Type B pancreatic cell (in vitro differentiated cells): ENCODE measurements at places on chromosomes 5 and 9.
A peak's percentile ranks its signal among the peaks of the same experiment; 100 is the strongest.

- DNase-seq: no peak
Observed at GRCh38 chr5:144198386-144198785, 27.7 kb downstream of the KCTD16 start.

DNA sequence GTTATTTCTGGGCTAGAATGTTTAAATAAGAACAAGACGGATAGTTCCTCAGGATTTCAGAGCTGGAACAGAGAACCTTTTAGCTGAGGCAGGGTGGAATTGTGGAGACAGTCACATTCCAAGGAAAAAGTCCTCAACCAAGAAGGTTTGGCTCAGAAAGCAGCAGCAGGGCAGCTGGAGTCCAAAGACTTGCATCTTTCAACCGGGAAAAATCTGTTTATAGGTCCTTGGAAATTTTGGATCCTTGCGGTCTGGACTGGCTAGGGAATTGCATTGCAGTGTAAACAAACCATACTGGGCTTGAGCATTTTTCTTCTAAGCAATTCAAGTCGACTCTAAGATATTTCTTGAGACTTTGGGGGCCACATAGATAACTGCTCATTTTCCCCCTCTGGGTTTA lies 40.8 kb upstream of the HMHB1 start:
- no peak for DNase-seq

GRCh38 chr5:172453986-172454357 lies 353 bp downstream of the SH3PXD2B start:
- DNase-seq: no peak

GRCh38 chr9:77839459-77840140 lies 191.5 kb upstream of the GNA14 start:
- DNase-seq: no peak

- no peak for DNase-seq
Observed at GRCh38 chr5:34529581-34530331, 126.4 kb upstream of the RAI14 start.

DNA sequence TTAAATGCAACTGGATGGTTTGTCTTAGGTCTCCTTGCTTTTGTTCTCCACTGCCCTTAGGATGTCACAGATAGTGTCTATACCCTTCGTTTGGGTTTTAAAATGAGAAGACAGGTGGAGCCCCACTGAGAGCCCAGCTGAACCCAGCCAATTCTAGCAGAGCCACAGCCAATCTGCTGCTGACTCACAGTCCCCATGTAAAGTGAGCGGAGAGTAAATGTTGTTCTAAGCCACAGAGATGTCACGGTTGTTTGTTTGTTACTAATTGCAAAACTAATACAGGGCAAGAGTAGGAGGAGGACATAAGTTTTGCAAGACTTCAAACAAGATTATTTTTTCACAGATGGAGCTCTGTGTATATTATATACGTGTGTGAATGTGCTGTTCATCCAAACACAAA lies 50.5 kb upstream of the AGXT2 start:
- no peak for DNase-seq

- DNase-seq: no peak
Observed at GRCh38 chr5:176466245-176466871, 18.2 kb downstream of the FAF2 start.

DNA sequence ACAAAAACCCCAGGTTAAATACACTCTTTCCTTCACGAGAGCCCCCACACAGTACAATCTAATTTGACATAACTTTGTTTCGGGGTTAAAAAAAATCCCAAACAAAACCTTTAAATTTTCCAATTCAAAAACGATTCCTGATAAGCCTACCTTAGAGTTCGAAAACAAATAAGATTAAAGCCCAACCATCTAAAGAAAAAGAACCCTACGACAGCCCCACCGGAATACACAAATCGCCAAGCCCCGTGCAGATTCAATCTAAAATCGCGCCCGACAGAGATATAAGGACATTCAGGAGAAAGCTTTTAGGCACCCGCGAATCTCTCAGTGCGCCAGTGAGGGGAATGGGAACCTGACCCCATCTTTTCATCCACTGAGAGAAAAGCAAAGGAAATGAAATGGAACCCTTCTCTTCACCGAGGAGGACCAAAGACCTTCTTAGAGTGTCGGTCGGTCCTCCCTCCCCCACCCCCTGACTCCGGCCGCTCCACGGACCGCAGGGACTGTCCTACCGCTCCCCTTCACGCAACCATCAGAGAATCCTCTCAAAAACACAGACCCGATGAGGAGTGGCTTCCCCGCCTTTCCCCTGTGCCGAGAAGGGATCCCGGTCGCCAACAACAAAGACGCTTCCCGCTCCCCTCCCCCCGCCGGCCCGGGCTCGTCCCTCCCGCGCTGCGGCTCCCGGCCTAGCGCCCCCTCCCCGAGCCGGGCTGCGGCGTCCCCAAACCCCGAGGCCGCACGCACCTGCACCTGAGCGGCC lies 925 bp downstream of the ABHD17B start:
- peak; percentile 77 for DNase-seq
